Activated CD8-positive, alpha-beta memory T cell treated with anti-CD3 and anti-CD28 coated beads for 1 hour (primary cell): ENCODE measurements at places on chromosomes 11 and 22.

GRCh38 chr11:18692941-18693760 lies 5.4 kb upstream of the TMEM86A start:
- DNase-seq, result no peak

- DNase-seq, result no peak
These were observed 30.5 kb upstream of the PPP2R1B start for GRCh38 chr11:111796696-111797095.

DNA sequence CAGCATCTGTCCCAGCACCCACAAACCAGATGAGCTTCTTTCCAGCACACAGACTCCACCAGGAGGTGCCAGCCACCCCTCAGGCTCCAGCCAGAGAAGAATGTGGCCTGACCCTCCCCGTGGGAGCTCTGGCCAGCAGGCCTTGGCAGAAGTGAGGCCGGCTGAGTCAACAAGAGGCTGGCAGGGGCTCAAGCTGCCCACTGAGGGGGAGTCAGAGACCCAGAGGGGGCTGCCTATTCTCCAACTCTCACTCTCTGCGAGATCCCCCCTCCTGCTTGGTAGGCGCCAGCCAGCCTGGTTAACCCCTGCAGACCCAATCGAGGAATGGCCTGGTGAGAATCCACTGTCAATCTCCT lies 10.6 kb upstream of the CDC42EP1 start:
- DNase-seq, result no peak

- DNase-seq, result no peak
These were observed 25.2 kb downstream of the RAB39A start for GRCh38 chr11:107953446-107953845.

DNA sequence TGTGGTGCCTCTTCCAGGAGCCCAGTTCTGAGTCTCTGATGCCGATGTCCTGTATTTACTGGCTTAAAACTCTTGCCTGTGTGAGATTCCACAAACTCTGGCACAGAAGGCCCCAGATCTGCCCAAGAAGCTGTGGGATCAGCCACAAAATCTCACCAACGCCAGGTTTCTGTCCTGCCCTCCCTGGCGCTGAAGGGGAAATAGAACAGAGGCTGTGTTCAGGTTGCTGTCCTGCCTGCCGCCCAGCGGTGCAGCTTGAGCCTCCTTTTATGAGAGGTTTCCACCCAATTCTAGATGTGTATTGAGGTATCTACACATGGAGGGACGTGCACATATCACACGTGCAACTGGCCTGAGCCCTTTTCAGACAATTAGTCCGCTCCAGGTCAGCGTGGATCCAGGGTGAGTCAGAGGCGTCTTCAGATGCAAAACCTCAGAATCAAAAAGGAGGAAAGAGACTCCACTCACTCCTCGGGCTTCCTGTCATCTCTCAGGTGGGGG lies 2.2 kb downstream of the TMEM80 start:
- DNase-seq, result no peak

DNA sequence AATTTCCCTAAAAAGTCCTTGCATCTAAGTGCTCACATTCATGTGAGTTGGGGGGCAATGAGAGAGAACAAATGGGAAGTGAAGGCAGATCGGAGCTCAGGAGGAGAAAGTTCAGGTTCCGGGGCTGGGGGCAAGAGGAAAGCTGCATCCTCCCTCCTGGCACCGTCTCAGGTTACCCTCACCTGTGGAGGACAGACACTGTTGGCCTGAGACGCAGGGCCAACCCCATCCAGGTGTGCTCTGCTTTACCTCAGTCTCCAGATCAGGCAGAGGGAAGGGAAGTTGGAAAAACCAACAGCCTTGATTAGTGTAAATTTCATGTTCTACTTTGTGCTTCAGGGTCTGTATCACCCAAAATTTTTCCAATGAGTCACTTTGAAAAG lies 146.9 kb downstream of the TRIM29 start:
- no peak for DNase-seq
